ENCODE measurements at places on chromosomes 13 and 19. TPM values are rescaled to one million over a fixed set of nuclear protein-coding genes. Genes with fewer than 3 reads are reported as not detected.

DNA sequence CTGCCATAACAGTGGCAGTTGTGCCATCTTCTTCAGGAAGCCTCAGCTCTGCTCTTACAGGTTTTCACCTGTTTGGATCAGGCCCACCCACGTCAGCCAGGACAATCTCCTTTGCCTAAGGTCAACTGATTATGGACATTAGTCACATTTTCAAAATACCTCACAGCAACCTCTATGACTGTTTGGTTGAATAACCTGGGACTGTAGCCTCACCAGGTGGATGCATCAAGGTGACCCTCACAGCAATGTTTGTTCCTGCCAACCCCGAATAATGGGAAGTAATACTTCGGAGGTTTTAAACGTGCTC, 17.2 kb upstream of the ATP12A start:
- DNase-seq: no peak

GRCh38 chr13:22549126-22549525, 631.7 kb upstream of the SGCG start:
- DNase-seq: no peak

- DNase-seq: no peak
Measured at GRCh38 chr13:87280139-87280538, 391.0 kb upstream of the SLITRK5 start.

DNA sequence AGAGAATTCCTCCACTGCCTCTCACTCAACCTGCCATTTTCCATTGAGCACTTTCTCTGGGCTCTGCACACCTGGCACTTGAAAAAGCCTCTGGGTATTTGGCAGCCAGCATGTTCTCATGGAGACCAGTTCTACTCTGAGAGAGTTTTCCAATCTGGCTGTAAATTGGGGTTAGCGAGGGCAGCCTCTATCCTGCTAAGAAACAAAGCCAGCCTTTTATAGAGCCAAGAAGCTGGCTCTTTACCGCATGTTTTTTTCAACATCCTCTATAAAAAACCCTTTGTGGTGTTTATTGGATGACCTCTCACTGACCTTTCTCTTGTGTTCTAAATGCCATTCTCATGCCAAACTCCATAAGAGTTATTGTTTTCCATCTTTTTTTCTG, 52.6 kb upstream of the RCBTB2 start:
- DNase-seq: no peak

DNA sequence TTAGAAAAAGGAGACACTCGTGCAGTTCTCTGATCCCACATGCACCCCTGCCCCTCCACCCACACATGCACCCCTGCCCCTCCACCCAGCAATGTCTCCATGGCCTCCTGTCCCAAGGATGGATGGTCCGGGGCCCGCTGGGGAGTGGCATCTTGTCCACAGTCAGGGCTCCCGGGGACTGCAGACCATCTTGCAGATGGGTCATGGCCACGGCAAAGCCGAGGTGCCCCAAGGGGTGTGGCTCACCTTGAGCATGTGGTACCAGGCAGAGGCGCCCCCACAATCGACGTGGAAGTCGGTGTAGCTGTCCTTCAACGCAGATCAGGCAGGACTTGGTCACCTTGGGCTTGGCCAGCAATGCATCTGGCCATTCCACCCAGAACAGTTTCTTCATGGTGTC, 216.7 kb downstream of the TUBA3C start:
- DNase-seq: no peak

GRCh38 chr13:97746649-97747048, 206.8 kb upstream of the IPO5 start:
- DNase-seq: no peak

DNA sequence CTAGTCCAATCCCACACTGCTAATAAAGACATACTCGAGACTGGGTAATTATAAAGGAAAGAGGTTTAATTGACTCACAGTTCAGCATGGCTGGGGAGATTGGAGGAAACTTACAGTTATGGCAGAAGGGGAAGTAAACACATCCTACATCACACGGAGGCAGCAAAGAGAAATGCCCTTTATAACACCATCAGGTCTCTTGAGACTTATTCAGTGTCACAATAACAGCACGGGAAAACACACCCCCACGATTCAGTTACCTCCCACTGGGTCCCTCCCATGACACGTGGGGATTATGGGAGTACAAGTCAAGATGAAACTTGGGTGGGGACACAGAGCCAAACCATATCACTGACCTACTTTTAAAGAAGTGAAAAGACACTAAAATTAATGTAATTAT, 1130.4 kb upstream of the SLC10A2 start:
- DNase-seq: no peak

DNA sequence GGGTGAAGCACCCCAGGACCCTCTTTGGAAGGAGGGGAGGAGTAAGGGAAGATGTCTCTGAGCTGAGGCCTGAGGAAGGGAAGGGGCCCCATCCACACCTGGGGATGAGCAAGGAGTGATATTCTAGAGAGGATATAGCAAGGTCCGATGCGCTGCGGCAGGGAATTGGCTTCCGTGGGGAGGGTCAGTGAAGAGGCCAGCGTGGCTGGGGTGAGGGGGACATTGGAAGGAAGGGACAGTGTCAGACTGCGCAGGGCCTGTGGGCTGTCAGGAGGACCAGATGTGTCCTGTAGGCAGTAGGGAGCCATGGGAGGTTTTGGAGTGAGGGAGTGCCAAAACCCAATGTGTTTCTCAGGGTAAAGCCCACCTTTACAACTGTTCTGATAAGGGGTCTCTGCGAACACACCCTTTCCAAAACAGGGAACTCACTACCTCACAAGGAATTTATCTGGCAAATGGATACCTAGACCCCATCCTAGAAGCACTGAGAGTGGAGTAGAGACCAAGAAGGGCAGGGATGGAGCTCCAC, 3.7 kb downstream of the LMTK3 start:
- DNase-seq: no peak

DNA sequence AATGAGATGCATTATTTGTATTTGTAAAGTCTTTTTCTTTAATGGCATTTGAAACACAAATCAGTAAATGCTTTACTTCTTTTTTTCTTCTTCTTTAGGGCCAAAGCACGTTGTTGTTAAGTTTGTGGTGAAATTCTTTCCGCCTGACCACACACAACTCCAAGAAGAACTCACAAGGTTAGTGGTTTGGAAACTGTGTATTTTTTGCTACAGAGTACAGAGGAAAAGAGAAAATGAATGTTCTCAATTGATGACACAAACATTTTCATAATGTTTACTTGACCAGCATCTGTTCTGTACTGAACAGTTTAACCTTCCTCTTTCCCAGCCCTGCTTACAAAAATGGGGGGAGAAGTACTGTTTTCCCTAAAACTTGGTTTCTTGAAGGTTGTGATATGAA, 190.9 kb upstream of the RNF113B start:
- DNase-seq: no peak

- DNase-seq: peak; percentile 19
Measured at GRCh38 chr13:50766013-50766412, 77.5 kb downstream of the DLEU7 start.

- no peak for DNase-seq
Measured at GRCh38 chr19:6738787-6739389, 592 bp upstream of the TRIP10 start.

GRCh38 chr19:52171321-52172169, at the start of gene ZNF836:
Gene ZNF836 (minus strand): TSS chr19:52171621. CDS start chr19:52168072, 3,549 bp downstream.
- no peak for DNase-seq

DNA sequence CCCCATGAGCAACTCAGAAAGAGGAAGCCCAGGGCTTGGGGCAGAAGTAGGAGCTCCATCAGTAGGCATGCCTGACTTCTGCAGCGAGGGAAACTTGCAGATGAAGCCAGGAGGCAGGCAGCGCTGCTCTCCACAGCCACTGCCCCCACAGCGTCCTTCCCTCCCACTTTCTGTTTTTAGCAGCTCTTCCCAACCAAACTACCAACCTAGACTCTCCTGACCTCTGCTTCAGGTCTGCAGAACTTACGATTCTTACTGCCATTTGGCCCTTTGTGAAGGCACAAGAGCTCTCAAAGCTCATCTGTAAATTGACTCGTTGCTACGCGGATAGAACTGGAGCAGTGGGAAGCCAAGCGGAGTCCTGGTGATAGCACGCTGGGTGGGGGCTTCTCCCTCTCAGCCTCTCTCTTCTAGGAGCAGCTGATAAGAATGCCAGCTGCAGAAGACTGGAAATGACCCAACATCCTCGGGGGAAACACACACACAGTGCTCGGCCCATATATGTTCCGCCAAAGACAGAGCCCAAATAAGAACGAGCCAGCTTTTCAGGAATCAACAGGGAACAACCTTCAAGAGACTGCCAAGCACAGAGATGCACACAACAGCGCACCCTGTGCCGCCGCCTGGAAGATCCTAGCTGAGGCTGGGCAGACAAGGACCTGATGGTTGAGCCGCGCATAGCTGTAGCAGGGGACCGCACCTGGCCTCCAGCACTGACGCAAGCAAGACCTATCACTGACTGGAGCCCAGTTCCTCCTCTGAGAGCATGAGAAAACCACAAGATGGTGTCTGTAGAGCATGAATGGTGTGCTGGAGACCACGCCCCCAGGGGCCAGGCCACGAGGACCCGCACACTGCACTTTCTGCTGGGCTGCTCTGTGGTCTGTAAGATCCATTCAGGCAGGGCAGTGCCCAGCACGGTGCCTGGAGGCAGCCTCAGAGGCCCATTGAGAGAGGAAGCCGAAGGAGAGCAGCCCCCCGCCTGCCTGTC, 15.9 kb upstream of the SLC35E1 start:
- no peak for DNase-seq

GRCh38 chr19:43408043-43408442, 6.6 kb upstream of the TEX101 start:
- no peak for DNase-seq

DNA sequence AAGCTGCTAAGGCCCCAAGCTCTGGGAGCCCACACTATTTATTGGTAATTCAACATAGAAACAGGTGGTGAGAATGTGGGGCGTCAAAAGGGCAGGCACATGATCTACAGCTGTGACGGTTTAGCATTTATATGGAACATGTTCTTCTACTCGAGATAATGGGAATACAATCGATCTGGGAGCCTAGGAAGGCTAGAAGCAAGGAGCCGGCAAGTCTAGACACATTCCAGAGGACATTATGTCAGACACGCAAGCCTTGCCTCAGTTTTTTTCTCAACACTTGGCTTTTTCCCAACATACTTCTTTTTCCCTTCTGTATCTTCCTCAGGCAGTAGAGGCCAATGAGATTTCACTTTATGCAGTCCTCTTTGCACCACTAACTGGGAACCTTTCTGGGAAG, 315.7 kb upstream of the SLITRK5 start:
- DNase-seq: no peak

- DNase-seq: no peak
Measured at GRCh38 chr13:25966086-25966485, 85.7 kb downstream of the SHISA2 start.

DNA sequence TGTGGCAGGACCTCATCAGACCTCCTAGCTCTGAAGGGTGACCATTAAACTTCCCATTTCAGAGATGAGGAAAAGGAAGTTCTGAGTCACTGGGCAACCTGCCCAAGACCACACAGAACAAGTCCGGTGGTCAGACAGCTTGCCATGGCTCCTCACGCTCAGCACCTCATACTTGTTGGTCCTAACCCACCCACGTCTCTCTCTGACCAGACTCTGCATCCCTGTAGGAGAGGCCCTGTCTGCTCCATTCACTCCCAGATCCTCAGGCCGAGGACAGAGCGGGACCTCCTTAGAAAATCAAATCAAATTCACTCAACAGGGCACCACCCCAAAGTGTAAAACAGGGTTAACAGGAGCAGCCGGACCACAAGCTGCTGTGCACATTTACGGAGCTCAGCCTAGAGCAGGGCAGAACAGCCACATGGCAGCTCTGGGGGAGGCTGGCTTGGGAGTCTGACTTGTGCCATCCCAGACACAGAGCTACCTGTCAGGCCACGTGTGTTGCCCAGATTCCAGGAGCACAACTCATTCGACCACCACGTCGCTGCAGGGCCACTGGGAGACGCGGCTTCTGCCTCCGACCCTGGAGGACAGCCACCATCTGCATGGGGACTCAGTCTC, 1.7 kb downstream of the MIER2 start:
- DNase-seq: peak; percentile 28

GRCh38 chr19:43747557-43748204, 7.1 kb downstream of the SMG9 start:
- DNase-seq: no peak

- no peak for DNase-seq
Measured at GRCh38 chr19:43439709-43440063, 25.0 kb downstream of the TEX101 start.

GRCh38 chr19:40717880-40718773, 1.2 kb downstream of the ITPKC start:
- DNase-seq: no peak

- no peak for DNase-seq
Measured at GRCh38 chr19:11408591-11408990, 10.5 kb downstream of the RGL3 start.

- no peak for DNase-seq
Measured at GRCh38 chr19:42246143-42246921, 3.9 kb upstream of the GSK3A start.

DNA sequence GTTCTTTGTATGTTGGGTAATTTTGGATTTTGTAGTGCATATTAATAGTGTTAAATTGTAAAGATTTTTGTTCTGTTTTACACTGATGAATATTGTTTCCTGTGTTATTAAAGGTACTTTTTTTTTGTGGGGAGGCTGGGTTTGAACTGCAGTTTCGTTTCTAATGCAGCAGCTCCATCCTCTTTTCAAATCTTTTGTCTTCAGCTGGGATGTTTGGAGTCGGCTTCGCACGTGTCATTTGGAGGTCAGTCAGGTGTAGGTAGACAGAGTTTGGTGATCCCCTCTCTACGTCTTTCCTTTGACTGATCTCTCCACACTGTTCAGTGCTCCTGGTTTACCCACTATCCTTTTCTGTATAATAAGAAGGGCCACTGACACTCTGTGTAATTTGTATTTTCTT, 30.3 kb downstream of the TDRD3 start:
- no peak for DNase-seq

Gene PRKCG
- polyA plus RNA-seq: 0.16 TPM

Gene LYPD3
- polyA plus RNA-seq: 0.67 TPM

Gene SHANK1
- polyA plus RNA-seq: 44.4 TPM

Gene AKAP8
- polyA plus RNA-seq: 20.9 TPM

Gene MAP3K10
- polyA plus RNA-seq: 10.1 TPM

Gene RYR1
- polyA plus RNA-seq: 572 TPM

Gene GMIP
- polyA plus RNA-seq: 2.5 TPM

Gene PLK5
- 0.20 TPM for polyA plus RNA-seq

Gene ZNF793
- polyA plus RNA-seq: 10.9 TPM

Gene NKG7
- 3.0 TPM for polyA plus RNA-seq

Gene C19orf73
- polyA plus RNA-seq: 0.33 TPM

Gene SYCN
- not detected for polyA plus RNA-seq

Gene OR7C1
- polyA plus RNA-seq: 0.11 TPM

Gene TPTE2
- polyA plus RNA-seq: not detected

Gene ZNF547
- 4.2 TPM for polyA plus RNA-seq

Gene OR4F17
- not detected for polyA plus RNA-seq

Gene LENG9
- polyA plus RNA-seq: 1.8 TPM

Gene DAND5
- 0.08 TPM for polyA plus RNA-seq

Gene BORCS8
- polyA plus RNA-seq: 12.0 TPM

Gene FAM32A
- polyA plus RNA-seq: 63.2 TPM

Gene JAK3
- polyA plus RNA-seq: 1.9 TPM

Gene SUGT1
- polyA plus RNA-seq: 36.3 TPM

Gene MBD3L1
- polyA plus RNA-seq: not detected

Gene PODNL1
- 0.75 TPM for polyA plus RNA-seq

Gene IGFL1
- not detected for polyA plus RNA-seq

Gene IL12RB1
- polyA plus RNA-seq: 0.35 TPM
